ENCODE measurements at places on chromosomes 5 and 9.

DNA sequence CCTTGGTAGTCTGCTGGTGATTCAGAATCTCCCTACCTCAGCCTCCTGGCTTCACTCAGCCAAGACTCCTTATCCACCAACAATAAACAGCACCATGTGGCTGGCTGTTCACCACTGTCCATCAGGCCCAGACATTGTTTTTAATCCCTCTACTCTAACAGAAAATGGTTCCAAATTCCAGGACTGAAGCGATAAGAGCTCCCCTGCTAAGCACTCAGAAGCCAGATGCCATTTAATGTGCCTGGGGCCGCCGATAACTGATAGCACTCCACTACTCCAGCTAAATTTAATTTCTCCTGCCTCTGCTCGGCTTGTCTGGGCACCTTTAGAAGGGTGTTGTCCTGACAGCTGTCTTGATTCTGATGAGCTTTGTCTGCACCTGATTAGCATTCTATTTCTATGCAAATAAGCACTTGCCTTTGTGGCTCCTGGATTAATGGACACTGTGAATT, 47.1 kb downstream of the ZNF622 start:
- DNase-seq, result no peak

- no peak for DNase-seq
Observed at GRCh38 chr5:158676642-158677469, 422.9 kb downstream of the EBF1 start.

DNA sequence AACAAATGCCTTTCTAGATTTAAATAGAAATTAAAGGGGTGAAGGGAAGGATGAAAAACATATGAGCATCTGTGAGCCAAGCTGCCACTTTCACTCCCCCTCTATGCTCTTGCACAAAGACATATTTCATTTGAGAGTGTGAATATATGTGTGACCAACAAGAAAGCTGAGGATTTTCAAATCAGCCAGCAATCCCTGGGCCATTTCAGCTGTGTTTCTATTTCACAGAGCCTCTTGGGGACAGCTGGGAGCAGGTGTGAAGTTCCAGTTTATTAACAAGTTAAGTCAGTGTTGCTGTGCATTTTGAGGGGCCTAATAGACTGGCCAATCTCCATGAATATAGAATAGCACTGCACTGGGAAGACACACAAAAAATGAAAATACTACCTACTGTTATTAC, 248.7 kb upstream of the RGMB start:
- no peak for DNase-seq

GRCh38 chr5:11504065-11504885, 400.0 kb downstream of the CTNND2 start:
- DNase-seq, result no peak

DNA sequence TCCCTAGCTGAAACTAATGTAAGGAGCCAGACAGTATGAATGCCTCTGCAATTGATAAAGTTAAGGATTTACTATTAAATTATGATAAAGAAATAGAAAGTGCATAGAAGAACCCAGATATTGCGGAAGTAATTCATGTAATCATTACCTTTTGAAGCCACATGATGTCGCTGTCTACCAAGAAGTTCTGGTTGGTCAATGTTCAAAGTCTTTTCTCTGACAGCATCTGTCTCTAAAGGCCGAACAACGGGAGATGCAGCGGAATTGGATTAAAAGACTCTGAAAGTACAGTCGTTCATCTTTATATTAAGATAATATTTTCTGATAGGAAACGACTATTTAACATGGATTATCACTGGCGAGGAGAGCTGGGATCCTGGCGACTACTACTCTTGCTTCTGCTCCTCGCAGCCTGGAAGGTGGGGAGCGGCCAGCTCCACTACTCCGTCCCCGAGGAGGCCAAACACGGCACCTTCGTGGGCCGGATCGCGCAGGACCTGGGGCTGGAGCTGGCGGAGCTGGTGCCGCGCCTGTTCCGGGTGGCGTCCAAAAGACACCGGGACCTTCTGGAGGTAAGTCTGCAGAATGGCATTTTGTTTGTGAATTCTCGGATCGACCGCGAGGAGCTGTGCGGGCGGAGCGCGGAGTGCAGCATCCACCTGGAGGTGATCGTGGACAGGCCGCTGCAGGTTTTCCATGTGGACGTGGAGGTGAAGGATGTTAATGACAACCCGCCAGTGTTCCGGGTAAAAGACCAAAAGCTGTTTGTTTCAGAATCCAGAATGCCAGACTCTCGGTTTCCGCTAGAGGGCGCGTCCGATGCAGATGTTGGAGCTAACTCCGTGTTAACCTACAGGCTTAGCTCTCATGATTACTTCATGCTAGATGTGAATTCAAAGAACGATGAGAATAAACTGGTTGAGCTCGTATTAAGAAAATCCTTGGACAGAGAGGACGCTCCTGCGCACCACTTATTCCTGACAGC, at the start of gene PCDHA8:
Gene PCDHA8 (plus strand): TSS at position 210 of the 985 bp plus-strand sequence. CDS start 135 bp downstream, at position 345.
- DNase-seq, result no peak

DNA sequence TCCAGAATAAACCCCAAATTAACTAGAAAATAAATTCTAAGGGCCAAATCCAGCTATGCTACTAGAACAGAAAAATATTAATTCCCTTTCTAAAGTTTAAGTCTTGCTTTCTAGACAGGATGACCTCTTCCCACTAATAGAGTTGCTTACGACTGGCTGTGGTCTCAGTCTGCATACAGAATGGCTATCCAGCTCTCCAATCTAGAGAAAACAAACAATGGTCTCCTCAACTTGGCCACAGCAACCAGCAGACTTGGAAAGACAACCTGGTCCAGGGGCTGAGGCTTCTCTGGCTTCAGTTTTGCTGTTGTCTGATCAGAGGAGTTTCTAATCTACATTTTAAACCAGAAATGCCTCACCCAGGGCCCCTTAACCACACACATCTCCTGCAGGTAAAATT, 28.9 kb downstream of the RASEF start:
- no peak for DNase-seq

- peak; percentile 18 for DNase-seq
Observed at GRCh38 chr5:135551593-135552447, 16.1 kb upstream of the NEUROG1 start.

DNA sequence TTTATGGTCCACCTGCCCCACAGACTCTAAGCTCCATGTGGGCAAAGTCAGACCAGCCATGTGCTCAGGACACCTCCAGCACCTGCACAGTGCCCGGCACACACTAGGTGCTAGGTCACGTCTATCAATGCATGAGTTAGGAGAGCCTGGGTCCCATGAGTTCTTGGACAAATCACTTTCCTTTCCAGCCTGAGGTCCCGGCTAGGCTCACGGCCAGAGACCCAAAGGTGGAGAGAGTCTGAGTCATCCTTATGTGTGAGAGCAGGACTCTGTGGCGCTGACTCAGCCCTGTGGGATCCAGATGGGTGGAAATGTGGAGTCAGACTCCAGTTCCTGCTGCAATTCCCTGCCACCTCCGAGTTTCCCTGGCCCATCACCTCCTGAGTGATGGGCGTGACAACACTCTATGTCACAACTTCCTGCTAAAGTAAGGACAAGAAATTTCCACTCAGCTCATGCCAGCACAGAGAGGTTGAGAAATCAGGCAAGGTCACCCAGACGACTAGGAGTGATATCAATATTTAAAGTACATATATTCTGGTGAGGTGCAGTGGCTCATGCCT, 2.5 kb upstream of the ST6GALNAC4 start:
- no peak for DNase-seq

GRCh38 chr9:19999491-20000057, 210.7 kb upstream of the SLC24A2 start:
- no peak for DNase-seq

DNA sequence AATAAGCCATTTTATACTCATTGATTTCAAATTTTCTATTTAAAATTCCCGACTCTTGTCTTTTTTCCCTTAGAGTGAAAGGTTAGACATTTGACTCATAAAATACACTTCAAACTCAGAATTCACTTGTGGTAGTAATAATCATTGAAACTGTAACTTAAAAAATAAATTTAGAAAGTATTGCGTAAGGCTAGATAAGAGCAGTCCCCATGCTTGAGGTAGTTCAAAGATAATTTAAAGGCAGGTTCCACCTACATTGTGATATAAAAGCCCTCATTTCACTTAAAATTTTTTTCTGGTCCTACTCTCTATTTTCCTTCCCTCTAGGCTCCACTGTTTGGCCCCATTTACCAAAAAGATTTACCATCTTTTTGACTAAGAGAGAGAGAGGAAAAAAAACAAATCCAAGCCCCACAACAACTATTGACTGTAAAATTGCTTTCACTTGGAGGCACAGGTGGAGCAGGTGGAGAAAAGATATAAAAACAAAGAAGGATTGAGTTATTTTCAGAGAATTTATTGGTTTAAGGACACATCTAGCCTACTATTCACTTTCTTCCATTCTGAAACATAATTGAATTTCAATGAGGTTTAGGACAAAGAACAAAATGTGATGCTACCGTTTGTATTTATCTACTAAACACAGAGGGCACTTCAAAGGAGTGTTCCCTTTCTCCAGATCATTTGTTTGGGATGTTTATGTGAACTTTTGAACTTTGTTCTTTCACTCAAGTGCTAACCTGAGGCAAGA, 61.0 kb downstream of the FBXO4 start:
- no peak for DNase-seq

DNA sequence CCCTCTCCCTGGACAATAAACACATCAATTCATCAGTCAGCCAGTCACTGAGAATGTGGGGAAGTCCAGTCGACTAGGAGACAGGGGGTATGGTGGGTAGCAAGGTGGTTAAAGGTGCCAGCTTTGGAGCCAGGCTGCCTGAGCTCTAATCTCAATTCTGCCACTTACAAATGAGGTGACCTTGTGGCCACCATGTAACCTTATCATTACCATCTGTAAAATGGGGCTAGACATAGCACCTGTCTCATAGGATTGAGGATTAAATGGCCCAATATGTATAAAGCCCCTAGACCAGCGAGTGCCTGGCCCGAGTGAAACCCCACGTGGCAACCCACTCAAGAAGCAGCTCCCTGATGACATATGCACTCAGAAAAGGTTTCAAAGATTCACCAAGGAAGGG, 73.3 kb upstream of the TBC1D2 start:
- DNase-seq, result no peak

- DNase-seq, result no peak
Observed at GRCh38 chr9:133514460-133515239, 10.1 kb downstream of the MYMK start.

GRCh38 chr5:33227746-33228145, 213.0 kb upstream of the TARS1 start:
- no peak for DNase-seq

- DNase-seq, result no peak
Observed at GRCh38 chr9:489198-490197, 274.8 kb downstream of the DOCK8 start.

GRCh38 chr9:133998915-133999595, 6.9 kb upstream of the VAV2 start:
- no peak for DNase-seq

- DNase-seq, result no peak
Observed at GRCh38 chr5:53246042-53246836, 136.7 kb upstream of the MOCS2 start.

- DNase-seq, result no peak
Observed at GRCh38 chr5:136145030-136145429, 12.4 kb downstream of the SMAD5 start.

DNA sequence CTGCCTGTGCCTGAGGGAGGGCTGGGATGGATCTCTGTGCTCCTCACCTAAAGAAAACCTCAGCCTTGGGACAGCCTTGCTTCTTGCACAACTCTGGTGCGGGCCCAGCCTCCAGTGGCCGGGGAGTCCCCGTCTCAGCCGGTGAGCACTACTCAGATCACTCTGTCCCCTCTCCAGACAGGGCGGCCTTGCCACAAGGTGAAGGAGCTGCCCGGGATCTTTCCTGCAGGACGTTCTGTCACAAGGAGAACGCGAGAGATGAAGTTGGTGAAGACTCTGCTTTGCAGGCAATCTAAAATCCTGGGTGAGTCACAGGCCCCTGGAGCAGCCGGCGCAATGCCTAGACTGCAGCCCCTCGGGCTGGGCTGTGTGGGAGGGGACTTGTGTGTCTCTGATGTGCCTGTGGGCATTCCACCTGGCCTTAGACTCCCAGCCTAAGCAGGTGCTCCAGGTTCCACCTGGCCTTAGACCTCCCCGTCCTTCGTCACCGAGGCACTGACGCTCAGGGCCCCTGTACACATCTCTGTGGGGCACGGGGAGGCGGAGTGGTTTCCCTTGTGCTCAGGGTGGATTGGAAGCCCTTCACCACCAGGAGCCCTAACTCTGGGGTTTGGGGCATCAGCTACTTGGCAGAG, 15.2 kb upstream of the IRX4 start:
- no peak for DNase-seq

GRCh38 chr5:144832416-144832815, 661.7 kb downstream of the KCTD16 start:
- DNase-seq, result no peak

DNA sequence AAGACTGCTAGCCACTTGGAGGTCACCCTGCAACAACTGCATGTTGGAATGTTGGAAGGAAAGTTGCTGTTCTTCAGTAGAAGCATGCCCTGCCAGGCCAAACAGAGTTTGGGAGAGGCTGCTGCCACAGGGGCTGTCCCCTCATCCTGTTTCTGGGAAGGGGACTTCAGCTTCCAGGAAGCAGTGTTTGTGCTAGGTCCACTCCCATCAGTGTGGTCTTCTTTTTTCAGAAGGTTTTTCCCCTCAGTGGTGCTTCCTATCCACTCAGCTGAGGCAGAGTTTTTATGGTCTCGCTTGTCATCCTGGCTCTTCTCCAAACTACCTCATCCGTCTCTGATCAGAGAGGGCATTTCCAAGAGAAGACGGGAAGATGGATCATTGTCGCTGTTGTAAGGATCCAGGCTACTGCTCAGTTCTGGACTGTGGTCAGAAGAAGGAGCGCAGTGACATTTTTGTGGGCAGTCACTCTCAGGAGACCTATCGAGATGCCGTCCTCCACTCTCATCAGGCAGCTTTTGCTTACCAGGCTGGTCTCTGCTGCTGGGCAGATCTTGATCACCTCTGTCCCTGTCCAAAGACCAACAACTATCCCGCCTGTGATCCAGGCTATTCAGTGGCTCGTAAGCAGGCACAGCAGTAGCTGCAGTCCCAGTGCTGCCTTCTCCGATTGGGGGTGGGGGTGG, 97.8 kb upstream of the C5orf63 start:
- no peak for DNase-seq

DNA sequence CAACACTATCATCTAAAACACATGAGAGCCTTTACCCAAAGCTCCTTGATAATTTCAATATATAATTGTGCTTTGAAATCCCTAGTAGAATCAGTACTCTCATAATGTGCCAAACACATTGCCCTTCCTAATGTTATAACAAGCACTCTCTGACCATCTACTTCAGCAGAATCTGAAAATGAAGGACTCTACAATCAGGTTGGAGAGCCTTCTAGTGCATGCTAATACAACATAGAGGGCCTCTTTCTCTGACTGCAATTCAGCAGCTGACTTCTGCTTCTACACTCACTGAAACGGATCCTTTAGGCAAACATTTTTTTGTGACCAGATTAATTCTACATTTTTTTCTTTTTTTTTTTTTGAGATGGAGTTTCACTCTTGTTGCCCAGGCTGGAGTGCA, 155.6 kb downstream of the EPB41L4A start:
- no peak for DNase-seq

GRCh38 chr5:33441241-33442177, 744 bp downstream of the TARS1 start:
- DNase-seq, result peak; percentile 10
